ENCODE measurements at places on chromosomes 5 and 9.

- peak; percentile 66 for DNase-seq
Measured at GRCh38 chr5:137264041-137264440, 235.1 kb downstream of the SPOCK1 start.

DNA sequence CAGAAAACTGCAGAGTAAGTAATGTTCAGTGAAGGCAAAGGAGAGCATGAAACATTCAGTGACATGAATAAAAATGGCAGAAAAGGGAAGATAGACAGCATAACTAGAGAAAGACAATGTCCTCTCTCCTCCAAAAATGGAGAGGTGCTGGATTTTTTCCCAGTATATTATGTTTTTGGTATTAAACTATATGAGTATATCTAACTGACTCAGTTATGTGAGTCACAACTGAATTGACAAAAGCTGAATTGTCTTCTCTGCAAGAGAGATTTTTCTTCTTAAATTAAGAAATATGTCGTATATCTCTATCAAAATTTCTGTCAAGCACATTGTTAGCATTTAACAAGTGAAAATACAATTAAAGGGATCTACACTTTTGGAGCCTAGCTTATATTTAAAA lies 375.1 kb downstream of the CHSY3 start:
- no peak for DNase-seq

- no peak for DNase-seq
Measured at GRCh38 chr5:134582281-134582680, 50.3 kb downstream of the SAR1B start.

DNA sequence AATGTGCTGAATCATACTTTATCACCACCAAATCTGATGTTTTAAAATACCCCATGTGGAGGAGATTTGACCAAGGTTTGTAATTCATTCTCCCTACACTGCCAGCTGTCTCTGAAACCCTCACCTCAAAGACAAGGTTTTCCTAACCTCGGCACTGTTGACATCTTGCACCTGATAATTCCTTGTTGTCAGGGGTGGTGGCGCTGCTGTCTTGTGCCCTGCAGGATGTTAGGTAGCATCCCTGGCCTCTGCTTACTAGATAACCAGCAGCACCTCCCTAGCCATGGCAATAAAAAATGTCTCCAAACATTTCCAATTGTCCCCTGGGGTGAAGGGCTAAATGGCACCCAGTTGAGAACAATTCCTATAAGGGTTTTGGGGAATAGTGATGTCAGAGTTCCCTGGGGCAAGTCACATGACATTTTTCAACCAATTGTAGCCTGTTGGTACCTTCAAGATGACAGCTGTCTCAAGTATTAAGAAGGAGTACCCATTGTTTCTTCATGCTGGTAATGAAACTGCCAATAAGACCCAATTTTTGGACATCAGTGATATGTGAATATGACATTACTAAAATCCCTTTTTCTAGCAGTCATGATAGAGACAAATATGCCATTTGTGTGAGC lies 160.6 kb upstream of the PLCXD3 start:
- DNase-seq = no peak

GRCh38 chr5:134992148-134992547 lies 24.4 kb downstream of the CATSPER3 start:
- no peak for DNase-seq

DNA sequence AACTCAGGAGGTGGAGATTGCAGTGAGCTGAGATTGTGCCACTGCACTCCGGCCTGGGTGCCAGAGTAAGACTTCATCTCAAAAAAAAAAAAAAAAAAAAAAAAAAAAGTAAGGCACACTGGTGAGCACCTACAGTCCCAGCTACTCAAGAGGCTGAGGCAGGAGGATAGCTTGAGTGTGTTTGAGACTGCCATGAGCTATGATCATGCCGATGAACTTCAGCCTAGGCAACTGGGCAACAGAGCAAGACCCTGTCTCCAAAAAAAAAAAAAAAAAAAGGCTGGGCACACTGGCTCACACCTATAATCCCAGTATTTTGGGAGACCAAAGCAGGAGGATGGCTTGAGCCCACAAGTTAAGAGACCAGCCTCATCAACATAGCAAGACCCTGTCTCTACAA lies 20.3 kb downstream of the UIMC1 start:
- DNase-seq = no peak

DNA sequence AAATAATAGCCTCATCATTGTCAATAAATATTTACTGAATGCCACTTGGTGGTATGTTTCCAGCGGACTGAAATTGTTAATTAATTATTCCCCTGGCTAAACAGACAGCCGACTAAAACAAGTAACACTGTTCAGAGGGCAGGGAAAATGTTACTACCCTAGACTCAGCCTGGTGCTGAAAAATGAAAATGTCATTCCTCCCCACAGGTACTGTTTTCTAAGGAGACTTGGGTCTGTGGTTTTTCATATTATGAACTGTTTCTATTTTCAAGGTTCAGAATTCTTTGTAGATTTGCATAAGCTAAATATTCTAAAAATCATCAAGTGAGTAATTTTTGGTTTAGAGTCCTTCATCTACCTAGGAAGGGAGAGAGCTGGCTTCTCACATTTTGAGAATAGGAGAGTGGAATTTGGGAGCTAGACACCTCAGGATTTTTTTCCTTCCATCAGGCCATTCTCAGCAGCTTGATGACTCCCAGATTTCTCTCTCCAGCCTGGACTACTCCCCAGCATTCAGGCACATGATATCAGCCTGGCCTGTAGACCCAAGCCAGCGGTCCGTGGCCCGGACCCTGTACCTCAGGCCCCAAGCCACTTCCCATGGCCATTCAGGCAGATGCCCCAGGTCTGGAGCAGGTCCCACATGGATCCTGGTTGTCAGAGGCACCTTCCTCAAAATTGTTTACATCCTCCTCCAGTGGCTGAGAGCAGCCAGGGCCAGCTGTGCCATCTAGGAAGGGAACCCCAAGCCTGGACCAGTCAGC lies 24.4 kb downstream of the BHMT start:
- no peak for DNase-seq

DNA sequence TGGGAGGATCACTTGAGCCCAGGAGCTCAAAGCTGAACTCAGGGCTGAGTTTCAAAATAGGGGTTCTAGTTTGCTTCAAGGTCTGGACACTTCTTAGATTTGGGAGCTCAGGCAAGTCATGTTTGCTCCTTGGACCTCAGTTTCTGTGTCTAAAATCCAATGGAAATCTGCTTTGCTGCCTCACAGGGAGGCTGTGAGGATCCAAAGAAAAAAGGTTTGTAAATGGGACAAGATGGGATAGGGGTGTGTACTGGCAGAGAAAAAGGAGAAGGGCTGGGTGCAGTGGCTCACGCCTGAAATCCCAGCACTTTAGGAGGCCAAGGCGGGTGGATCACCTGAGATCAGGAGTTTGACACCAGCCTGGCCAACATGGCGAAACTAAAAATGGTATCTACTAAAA lies 39.6 kb upstream of the SH3PXD2B start:
- no peak for DNase-seq

DNA sequence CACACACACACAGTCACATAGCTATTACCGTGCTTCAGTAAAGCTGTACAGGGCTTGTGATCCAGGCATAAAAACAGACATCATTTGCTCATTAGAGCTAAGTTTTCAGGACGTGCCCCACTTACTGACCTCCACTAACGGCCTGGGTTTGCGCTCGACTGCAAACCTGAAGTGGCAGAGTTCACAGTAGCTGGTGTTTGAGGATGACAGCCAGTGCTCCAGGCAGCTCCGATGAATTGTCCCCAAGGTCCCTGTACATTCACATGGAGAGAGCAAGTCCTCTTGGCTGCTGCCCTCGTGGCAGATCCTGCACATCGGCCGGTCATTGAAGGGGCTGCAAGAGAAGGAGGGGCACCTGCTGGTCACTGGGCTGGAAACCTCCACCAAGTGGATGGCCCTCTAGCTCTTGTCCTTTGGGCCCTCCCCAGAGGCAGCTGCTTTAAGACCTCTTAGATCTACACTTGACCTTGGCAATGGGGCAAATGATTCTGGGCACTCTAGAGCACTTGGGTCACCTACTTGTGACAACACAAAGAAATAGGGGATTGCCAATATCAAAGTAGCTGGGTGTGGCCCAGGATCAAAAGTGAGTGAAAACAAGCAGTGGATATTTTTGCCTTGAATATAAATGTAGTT lies 115.4 kb downstream of the MARCHF3 start:
- DNase-seq = no peak
